ENCODE measurements at places on chromosomes 4 and X.

GRCh38 chr4:152613841-152614721 is 65.7 kb downstream of the TMEM154 start:
- no peak for DNase-seq

DNA sequence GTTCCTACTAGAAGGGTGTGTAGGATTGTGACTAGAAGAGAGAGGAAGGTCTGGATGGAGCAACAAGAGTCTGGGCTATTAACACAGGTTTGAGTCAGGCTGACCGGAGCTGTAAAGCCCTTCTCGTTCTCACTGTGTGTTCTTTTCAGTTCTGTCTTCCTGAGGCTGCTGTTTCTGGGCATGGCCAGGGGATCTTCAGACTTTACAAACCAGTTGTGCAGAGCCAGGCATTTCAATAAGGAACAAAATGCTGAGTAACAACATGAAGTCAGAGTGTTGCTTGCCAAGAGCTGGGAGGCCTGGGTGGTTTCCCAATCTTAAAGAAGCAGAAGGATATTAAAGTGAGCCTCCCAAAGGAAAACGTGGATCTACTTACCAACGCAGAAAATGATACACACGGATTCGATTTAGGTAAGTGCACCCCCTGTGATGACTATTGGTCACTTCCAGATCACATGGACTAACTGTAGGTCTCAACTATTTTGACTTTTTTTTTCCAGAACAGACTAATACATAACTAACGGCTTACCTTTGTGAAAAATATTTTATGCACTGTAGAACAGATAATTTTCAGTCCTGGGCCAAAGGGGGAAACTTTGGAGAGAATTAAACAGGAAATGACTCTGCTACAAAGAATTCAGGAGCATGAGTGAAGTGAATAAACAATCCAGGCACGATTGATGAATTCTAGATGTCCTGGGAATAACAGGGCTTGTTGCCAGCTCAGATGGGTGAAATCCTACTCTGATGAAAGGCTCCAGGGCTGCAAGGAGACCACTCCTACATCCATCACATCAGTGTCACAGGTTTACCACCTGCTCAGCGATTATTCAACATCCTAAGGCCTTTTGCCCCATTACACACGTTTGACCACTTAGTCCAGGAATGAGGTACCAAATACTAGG is 94.5 kb downstream of the ANXA3 start:
- no peak for DNase-seq

GRCh38 chrX:45428831-45429230 is 228.2 kb upstream of the DIPK2B start:
- DNase-seq, result no peak

DNA sequence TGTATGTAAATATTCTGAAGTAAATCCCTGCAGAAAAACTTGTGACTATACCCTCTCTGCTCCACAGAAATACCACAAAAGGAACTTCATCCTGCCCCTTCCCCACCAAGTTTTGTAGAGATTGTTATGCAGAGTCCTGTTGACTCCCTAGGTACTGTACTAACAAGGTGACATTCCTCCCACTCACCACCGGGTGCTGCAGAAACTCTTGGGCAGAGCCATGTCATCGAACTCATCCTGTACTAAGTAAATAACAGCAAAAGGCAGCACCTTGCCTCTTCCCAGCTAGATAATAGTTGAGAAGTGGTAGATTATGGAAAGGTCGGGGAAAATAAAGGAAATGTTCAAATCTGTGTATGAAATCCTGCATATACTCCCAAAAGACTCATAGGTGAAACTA is 233.3 kb downstream of the STPG2 start:
- peak; percentile 19 for DNase-seq

GRCh38 chrX:111052478-111052877 is 43.5 kb upstream of the PAK3 start:
- DNase-seq, result no peak

DNA sequence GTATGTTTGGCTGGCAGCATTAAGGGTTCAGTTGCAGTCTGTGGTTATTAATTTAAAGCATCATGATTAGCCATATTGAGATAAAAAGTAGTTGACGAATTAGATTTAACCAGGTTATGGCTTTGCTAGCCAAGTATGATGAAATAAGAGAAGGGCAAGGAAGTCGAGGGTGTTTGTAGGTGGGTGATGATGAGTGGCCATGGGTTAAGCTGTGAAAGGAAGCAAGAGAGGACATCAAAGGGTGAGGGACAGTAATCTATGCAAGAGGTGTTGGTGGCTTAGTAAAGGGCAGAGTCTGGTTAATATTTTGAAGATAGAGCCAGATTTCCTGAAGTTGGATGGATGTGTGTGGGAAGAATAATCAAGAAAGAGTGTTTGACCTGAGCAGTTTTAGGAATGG is 44.5 kb downstream of the STIM2 start:
- no peak for DNase-seq

- DNase-seq, result no peak
Observed at GRCh38 chr4:26583538-26583864, 383 bp upstream of the TBC1D19 start.

GRCh38 chr4:3659131-3659530 is 107.1 kb upstream of the ADRA2C start:
- no peak for DNase-seq

GRCh38 chrX:49829016-49829415 is at the start of gene PAGE4:
Gene PAGE4, plus strand, starts transcription at chrX:49829303. Its CDS starts 1,126 bp downstream, at chrX:49830429.
- peak; percentile 41 for DNase-seq

DNA sequence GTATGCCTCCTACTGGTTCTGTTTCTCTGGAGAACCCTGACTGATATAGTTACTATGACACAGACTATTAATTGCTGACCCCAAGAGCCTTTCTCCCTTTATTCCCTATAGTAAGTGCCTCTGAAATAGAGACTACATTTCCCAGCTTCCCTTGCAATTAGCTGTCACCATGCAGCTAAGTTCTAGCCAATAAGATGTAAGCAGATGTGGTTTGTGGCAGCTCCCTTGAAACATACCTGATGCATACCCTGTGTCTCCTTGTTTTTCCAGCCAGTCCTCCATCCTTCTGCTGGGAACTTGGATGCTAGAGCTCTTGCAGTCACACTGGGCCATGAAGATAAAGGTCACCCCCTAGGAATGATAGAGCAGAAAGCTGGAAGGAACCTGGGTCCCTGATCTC is 9.7 kb upstream of the TMEM165 start:
- DNase-seq, result no peak

GRCh38 chr4:117334451-117335188 is 249.2 kb upstream of the TRAM1L1 start:
- no peak for DNase-seq

DNA sequence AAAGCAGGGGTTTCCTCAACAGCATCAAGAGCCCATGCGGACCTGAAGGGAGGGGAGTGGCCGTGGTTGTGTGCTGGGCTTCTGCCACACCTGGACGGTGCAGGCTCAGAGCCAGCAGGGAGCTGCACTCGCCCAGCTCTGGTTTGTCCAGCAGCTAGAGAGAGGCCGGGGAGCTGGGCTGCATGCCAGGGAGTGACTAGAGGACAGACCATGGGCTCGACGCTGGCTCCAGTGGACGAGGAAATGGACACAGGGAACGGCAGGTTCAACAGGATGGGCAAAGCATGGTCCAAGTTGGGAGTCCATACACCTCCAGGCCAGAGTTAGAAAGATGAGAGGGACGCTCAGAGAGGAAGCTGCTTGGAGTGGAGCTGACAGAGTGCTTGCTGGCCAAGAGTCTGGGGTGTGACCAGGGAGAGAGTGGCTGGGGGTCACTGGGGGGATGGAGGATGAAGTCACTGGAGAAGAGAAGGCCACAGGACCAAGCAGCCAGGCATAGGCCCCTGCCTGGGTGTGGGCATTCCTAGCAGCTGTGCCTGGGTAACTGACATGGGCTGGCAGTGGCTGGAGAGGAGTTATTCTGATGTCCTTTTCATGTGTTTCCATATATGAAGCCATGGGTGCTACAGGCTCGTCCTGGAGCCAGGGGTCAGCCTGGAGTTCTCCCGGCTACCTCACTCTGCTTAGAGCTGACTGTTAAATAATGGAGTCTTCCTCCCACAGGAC is 42.8 kb downstream of the HTT-AS start:
- no peak for DNase-seq

- no peak for DNase-seq
Observed at GRCh38 chr4:151922811-151923210, 162.0 kb upstream of the GATB start.

GRCh38 chr4:69831646-69832325 is 28.2 kb downstream of the SULT1E1 start:
- no peak for DNase-seq

DNA sequence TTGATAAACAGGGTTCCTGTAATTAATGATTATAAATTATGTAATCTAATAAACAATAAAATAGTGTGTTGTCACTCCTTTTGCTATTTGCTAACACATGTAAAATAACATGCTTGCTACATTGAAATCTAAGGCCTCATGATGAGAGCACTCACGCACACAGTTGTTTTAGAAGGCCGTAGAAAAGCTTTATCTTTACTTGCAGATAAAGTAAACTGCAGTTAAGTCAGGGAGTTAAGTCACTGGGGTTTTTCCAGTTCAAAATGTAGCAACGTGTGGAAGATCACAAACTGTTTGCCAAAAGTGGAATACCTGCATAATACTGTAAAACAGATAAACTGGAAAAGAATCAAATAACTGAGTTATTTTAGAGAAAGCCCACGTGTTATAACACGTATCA is 187.3 kb upstream of the PACRGL start:
- no peak for DNase-seq

GRCh38 chr4:88697588-88698329 is at the start of gene NAP1L5:
Gene NAP1L5, minus strand, starts transcription at chr4:88697829. Its CDS starts 75 bp downstream, at chr4:88697754.
- peak; percentile 73 for DNase-seq

DNA sequence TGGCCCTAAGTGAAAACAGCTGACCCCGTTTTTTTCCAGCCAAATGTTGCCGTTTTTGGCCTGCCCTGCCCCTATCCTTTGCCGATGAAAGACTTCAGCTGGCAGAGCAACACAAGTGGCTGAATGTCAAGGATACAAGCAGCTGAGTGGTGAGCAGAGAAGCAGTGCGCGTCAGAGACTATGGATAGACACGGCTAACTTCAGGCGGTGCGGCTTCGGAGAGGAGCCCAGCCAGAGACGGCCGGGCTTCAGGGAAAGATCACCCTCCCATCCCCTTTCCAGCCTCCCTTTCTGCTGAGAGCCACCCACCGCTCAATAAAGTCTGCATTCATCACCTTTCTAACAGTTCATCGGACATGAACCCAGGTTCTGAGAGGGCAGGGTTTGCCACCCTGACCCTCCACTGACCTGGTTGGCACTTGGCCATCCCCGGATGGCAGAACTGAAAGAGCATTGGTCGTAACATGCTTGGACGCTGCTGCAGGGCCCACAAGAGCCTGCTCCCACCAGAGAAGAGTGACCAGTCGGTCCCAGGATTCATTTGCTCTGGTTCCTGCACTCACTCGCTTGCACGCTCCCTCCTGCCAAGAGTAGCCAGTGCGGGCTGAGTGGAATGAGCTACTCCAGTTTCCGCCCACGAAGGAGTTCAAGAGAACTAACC is 125.8 kb downstream of the PPEF1 start:
- no peak for DNase-seq

All from HAP-1 (cell line).